ENCODE measurements at places on chromosomes 2 and 18.

DNA sequence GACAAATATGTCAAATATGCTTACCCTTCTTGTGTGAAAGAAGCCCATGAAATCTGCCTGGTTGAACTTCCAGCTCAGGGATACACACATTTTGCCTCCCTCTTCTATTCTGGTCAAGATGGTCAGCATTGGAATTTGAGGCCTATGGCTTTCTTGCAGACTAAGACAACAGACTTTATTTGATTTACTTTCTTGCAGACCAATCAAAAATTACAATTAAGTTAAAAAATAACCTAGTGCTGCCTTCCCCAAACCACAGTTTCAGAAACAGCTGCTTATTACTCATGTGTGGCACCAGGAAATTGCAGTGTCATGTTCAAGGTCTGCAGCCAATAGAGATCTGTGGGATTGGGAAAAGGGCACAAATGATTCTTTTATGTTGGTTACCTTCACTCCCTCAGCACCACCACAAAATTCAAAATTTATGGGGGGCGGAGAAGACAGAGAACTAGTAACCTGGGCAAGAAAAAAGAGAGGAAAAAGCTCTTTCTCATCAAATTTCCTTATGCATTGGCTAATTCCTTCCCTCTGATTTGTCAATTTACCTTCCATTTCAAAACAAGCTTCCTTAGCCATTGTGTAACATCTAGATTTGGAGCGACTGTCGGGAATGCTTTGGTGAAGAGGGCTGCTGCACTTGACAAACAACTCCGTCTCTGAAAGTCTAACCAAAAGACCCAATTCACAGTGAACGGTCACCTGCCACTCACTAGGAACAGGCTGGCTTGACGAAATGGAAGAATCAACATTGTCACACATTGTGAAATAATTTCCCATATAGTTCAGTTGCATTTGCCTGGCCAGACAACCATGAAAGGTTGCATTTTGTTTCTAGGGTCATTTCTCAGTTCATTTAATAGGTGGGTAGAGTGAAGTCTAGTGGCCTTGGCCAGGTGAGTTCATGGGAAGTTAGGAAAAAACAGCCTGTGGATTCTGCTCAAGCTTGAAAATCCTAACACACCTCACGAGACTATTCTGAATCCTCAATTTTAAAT lies 100.4 kb upstream of the FZD5 start:
- no peak for DNase-seq

GRCh38 chr2:100580367-100581276 lies 17.8 kb downstream of the PDCL3 start:
- DNase-seq: peak; percentile 16

- DNase-seq: no peak
Observed at GRCh38 chr2:105371810-105372209, 27.0 kb downstream of the FHL2 start.

- no peak for DNase-seq
Observed at GRCh38 chr18:79941473-79942119, 9.9 kb downstream of the SLC66A2 start.

DNA sequence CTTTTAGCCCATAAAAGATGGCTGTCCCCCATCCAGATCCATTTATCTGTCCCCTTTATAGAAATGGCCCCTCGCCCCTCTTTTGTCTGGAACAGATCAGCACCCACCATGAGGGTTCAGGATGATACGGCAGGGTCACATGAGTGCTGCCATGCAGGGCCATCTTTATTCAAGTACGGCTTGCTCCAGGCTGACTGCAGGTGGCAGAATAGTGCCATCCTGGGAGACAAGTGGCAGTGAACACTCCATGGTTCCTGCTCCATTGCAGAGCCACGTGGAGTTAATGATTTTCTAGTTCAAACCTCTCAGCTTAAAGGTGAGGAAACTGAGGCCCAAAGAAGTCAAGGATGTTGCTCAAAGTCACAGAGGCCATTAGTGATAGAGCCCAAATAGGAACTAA lies 180.6 kb downstream of the CLIP4 start:
- DNase-seq: no peak

- DNase-seq: no peak
Observed at GRCh38 chr2:33062665-33063250, 116.0 kb downstream of the LTBP1 start.

DNA sequence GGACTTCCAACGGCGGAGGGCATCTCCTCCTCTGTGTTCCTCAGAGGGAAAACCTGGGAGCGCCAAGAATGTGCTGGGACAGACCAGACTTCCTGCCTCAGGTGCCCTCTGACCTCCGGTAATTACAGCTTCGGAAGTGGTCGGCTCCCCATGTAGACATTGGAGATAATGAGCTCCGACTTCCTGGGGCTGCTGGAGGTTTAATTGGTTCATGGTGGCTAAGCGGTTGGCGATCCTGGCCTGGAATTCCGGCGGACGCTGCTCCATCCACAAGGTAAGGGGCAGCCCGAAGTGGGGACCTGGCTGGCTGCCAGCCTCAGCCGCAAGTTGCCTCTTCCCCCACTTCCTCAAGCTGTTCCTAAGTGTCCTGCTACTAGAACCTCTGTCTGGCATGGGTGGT lies 83.2 kb upstream of the EPC2 start:
- DNase-seq: no peak

- DNase-seq: no peak
Observed at GRCh38 chr2:43269074-43269572, 42.7 kb upstream of the ZFP36L2 start.

- DNase-seq: no peak
Observed at GRCh38 chr18:48962252-48962993, 11.7 kb upstream of the SMAD7 start.

DNA sequence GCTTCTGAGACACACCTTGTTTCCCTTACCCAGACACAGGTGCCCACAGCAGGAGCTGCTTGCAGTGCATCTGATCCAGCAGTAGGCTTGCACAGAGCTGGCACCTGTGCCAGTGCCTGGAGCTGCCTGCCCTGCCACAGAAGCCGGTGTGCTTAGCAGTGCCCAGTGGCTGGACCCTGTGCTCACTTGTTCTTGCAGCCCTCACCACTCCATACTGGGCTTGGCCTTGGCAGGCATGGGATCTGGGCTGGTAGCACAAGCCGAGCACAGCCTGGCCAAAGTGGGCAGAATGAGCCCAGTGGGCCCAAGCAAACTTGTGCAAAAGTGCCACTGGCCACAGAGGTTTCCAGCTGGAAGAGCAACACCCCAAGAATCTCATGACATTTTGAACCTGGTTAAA lies 1950.4 kb downstream of the SUCLG1 start:
- no peak for DNase-seq

DNA sequence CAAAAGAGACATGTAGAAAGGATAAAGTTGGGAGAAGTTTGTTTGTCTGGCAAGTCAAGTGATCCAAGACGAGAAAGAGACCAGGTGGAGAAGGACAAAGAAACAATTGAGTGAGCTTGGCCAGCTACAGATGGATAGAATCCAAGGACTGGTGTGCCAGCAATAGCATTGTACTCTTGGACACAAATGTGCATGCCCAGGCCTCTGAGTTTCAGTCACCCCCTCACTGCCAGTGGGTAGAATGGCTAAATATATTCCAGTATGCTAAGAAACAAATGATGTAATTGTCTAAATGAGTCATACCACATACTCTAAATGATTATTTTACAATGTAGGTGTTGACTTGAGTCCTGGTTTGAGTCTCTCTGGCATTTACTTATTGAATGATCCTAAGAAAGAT lies 881.3 kb downstream of the LRRTM4 start:
- no peak for DNase-seq

DNA sequence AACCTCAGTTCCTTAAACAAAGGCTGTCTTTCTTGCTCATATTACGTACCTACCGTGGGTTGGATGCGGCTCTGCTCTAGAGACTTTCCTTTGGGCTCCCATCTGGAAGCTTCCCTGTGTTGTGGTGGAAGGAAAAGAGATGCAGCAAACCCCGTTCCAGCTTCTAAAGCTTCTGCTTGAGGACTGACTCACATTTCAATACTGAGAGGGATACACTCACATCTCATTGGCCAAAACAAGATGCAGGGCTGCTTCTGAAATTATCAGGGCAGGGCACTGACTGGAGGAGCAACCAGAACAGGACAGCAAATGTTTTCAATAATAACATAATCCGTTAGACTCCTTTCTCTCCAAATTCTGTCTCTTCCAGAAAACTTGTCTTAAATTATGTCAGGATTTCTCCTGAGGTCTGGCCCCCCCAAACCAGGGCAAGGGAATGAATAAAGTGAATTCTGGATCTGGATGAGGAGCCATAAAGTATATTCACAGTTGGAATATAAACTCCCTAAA lies 4.5 kb upstream of the MYO5B start:
- no peak for DNase-seq

DNA sequence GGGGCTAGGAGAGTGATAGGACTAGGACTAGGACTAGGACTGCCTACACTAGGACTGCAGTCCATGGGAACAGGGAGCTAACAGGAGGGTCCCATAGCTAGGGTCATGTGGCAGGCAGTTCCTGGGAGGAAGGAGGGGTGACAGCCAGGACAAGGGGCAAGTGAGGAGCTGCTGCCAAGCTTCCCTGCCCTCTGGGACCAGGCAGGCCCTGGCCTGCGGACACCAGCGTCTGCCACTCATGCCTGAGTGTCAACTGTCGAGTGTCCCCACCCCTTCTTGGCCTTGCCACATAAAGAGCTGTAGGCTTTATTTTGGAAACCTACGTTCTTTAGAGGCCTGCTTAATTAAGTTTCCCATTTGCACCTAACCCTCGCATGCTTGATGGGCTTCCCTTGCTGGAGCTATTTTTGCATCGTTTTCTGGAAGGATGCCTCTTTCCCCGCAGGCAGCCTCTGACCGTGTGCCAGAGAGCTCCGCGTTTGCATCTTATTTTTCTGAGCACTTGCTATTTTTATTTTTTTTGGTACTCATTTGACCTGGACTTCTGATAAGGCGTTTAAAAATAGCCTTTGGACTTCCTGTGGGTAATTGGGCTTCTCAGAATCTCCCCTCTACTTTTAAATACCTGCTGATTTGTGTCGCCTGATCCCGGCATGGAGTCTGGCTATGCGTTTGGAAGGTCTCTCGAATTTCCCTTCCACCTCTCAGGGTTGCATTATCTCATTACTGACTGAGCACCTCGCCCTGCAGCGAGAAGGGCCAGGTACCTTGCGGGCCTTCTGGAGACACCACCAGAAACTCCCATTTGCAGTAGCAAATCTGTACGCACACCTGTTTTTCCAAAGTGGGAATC lies 66.4 kb downstream of the SH3RF3 start:
- DNase-seq: no peak

- DNase-seq: no peak
Observed at GRCh38 chr2:109331081-109331480, 202.1 kb downstream of the SH3RF3 start.

GRCh38 chr2:218798767-218799504 lies 17.0 kb downstream of the CYP27A1 start:
- DNase-seq: no peak

DNA sequence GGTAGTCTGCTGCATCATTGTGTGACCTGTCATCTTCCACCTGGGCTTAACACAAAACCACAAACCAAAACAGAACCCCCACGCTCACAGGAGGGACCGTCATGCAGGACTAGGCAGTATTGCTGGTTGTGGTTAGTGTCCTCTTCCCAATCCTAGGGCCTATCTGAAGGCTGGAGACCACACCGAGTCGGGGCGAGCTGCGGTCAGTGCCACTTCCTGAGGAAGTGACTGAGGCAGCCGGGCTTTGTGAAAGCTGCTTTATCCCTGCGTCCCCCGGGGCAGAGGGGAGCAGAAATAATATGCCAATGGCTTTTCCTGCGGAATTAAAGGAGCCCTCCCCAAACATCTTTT lies 22.9 kb downstream of the ZNF532 start:
- DNase-seq: no peak

DNA sequence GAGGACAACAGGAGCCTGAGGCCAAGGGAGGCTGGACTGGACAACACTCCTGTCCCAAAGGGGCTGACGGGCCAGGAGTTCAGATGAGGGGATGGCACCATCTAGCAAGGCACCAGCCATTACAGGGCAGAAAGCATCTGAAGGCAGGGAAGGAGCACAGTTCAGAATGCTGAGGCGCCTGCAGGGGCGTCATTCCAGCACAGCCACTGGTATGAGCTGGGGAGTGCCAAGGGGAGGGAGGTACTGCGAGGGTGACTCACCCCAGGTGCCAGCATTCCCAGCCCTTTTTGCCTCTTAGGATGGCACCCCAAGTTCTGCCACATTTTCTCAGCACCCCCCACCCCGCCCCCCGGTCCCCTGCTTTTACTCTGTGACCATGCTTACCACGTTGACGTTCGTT lies 129.8 kb upstream of the EPAS1 start:
- DNase-seq: no peak

DNA sequence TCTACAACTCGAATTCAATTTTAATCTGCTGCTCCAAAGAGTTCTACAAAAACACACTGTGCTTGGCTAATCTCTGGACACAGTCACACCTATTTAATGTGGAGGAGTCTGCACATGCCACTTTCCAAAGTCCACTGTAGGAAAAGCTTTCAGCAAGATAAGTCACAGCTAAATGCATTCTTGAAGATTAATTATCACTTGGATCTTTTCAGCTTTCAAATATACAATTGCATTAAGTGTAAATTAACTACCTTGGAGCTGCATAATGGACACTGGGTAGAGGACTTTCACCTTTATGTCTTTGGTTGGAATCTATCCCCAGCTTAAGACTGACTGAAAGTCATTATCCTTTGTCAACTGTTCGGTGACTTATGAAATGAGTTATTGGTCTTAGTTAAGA lies 565.1 kb downstream of the PIK3C3 start:
- DNase-seq: no peak

DNA sequence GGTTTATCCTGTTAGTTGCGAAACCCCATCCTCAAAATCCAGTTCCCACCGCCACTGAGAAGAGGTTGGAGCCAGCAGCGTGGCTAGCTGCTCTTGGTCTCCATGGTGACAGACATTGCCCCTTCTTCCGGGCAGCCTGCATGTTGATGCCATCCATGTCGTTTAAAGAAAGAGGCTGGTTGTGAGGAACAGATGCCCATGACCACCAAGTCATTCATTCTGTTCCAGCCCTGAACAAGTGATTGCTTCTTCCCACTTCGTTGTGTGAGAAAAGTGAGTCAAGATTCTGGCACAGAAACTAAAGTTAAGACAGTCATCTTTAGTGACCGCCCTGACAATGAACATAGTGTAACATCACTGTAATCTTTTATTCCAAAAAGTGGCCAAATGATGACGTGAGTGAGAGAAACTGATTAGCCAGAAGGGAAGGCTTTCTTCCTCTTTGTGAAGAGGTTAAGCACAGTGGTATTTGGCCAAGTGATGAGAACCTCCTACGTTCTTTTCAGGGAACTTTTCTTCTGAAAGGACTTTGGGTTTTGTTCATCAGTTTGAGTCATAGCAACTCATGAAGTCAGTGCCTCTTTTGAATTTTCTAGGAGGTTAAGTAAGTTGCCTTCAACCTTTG lies 272.5 kb downstream of the GALR1 start:
- no peak for DNase-seq

DNA sequence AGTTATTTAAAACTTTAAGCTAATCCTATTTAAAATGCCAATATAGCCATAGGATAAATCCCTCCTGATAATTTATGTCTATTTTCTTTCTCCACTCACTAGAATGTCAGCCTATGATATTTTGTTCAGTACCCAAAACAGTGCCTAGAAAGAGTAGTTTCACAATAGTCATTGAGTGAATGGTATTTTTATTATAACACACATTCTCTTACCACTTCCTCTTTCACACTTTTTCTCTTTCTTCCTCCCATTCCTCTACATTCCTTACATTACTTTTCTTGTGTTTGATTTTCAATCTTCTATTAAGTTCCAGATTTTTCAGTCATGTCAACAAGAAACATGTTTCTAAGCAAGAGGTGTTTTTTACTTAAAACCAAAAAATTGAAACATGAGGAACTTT lies 327.6 kb upstream of the UBE2E3 start:
- no peak for DNase-seq

GRCh38 chr2:122390406-122390805 lies 635.0 kb downstream of the TSN start:
- DNase-seq: no peak

GRCh38 chr2:226891780-226892590 lies 56.1 kb downstream of the RHBDD1 start:
- DNase-seq: no peak
